ENCODE measurements at places on chromosomes 3 and 15. TPM values are rescaled to one million over a fixed set of nuclear protein-coding genes. Genes with fewer than 3 reads are reported as not detected.
A peak's percentile ranks its signal among the peaks of the same experiment; 100 is the strongest.

GRCh38 chr3:169305460-169305859 is 358.1 kb downstream of the MECOM start:
- no peak for DNase-seq

- no peak for DNase-seq
These were observed 13.1 kb upstream of the PLA2G4D start for GRCh38 chr15:42107473-42107872.

GRCh38 chr15:90863987-90864386 is 4.4 kb upstream of the FURIN start:
- DNase-seq: no peak

DNA sequence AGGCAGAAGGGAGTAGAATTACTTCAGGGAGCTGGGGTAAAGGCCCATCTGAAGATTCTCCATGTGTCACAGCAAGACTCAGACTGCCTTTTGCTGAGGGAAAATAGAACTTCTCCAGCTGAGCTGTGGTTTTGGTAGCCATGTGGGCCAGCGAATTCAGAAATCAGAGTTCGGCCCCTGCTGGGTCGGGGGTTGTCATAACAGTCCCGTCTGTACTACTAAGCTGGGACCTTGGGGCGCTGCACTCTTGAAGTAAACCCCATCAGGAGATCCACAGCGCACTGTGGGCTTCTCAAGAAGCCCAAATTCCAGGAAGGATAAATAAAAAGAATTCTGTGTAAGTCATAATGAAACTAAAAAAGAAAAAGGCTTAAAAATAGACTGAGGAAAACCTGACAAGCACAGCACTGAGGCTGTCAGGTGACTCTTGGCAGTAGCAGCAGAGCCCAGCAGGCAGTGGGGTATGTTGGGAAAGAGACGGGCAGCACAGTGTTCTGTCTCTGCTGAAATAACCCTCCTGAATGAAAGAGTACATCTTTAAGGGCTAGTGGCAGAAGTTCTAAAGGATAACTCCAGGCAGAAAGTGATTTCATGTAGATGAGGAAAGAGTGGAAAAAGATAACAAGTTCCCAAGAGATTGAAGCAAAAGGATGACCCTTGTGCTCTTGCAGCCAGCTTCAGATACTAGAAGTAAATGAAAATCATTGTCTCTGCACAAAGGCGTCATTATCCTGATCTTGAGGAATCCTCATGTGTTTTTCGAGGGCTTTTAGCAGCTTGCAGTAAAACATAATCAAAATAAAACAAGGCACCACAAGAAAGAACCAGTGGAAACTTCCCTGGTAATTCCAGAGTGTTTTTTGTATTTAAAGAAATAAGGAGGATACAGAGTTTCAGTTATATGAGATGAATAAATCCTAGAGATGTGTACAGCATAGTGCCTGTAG is 74.5 kb downstream of the RAB7A start:
- peak; percentile 21 for DNase-seq

The SERPINI2 gene
- total RNA-seq: not detected

The INSYN1 gene
- not detected for total RNA-seq
